ENCODE measurements at places on chromosomes 6 and 20.

DNA sequence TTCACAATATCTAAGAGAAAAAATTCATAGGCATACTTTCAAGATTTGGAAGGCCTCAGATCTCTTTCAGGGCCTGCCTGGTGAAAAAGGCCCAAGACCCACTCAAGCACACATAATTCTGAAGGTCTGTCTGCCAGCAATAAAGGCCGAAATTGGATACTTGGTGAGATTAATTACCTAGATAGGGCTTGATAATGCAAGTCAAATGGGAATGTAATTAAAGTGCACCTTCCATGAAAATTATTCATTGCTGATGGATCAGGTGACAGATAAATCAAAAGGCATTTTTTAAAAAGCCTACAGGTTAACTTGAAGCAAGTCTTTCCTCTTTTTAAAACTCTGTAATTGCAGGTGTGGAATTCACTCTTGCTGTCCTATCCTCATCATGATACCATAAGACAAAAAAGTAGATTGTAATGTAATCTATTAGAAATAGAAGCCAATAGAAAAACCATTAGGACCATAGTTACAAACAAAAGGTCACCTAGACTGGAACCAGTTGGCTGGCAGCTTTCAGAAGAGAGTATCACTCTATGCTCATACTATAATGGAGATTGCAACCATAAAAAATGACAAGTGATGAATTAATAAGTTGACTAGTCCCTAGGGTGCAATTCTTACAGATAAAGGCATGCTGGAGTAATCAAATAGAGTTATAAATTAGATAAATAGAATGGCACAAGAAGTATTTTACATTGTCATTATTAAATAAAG, 77.3 kb downstream of the EPHA7 start:
- no peak for DNase-seq

DNA sequence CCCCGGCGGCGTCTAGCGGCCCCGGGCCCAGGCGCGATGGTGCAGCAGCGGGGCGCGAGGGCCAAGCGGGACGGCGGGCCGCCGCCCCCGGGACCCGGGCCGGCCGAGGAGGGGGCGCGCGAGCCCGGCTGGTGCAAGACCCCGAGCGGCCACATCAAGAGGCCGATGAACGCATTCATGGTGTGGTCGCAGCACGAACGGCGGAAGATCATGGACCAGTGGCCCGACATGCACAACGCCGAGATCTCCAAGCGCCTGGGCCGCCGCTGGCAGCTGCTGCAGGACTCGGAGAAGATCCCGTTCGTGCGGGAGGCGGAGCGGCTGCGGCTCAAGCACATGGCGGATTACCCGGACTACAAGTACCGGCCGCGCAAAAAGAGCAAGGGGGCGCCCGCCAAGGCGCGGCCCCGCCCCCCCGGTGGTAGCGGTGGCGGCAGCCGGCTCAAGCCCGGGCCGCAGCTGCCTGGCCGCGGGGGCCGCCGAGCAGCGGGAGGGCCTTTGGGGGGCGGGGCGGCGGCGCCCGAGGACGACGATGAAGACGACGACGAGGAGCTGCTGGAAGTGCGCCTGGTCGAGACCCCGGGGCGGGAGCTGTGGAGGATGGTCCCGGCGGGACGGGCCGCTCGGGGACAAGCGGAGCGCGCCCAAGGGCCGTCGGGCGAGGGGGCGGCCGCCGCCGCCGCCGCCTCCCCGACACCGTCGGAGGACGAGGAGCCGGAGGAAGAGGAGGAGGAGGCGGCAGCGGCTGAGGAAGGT, 715 bp downstream of the SOX12 start:
- DNase-seq: peak; percentile 85

GRCh38 chr20:4726710-4727397, 5.1 kb downstream of the PRND start:
- DNase-seq: no peak

DNA sequence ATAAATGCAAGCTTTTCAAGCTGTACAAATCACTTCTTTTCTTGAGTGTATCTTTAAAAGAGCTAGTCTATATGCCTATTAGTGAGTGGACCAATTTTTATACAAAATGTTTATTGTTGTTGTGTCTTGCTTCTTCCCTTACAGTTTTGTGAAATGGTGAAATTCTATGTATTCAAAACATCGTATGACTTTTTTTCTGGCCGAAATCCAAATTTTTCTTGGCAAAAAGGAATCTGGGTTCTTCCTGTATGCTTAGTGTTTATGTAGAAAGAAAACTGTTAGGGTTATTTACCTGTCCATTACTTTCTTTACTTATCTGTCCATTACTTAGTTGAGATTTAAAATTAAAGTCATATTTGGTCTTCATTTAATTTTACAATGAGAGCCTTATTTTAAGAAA, 153.9 kb downstream of the MMS22L start:
- DNase-seq: no peak

DNA sequence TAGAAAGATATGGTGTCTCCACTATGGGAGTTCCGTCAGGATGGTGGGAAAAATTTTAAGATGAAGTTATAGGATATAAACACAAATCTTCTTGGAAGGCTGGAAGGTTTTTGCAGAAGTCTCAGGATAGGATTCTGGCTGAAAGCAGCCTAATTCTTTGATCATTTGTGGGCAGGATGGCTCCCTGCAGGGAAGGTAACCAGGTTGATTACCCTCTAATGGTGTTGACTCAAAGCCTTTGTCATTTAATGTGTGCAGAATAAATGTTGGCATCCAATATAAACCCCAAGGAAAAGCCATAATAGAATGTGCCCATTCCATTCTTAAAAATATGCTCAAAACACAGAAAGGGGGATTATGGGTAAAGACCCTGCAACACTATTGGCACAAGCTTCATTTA, 204.3 kb downstream of the EPM2A start:
- no peak for DNase-seq

Data from islet precursor cell (in vitro differentiated cells).